ENCODE measurements at places on chromosomes 11 and 22.

DNA sequence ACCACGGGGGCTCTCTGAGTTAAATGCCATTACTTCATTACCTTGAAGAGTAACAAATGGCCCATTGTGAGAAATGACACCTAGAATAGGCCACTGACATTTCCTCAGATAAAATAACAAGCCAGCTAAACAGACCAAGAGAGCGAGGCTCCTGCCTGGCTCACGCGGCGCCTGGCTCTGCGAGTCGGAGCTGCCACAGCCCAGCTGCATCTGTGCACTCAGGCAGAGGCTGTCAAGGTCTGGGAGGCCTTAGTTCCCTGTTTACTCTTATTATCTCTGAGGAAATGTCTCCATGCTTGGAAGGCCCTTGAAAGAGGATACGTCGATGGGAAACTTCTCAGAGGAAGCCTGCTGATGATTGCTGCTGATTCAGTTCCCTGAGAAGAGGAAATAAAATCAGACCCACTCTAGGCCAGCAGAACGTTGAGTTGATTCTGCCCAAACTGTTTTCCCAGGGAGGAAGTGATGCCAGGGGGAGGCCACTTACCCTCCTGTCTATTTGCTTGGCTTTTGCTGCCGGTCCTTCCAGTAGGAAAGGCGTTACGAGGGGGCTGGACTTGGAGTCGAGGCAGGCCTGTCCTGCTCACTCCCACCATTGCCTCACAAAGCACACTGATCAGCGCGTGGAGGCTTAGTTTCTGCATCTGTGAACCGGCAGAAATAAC, 208.8 kb downstream of the TBC1D22A start:
- DNase-seq, result no peak

DNA sequence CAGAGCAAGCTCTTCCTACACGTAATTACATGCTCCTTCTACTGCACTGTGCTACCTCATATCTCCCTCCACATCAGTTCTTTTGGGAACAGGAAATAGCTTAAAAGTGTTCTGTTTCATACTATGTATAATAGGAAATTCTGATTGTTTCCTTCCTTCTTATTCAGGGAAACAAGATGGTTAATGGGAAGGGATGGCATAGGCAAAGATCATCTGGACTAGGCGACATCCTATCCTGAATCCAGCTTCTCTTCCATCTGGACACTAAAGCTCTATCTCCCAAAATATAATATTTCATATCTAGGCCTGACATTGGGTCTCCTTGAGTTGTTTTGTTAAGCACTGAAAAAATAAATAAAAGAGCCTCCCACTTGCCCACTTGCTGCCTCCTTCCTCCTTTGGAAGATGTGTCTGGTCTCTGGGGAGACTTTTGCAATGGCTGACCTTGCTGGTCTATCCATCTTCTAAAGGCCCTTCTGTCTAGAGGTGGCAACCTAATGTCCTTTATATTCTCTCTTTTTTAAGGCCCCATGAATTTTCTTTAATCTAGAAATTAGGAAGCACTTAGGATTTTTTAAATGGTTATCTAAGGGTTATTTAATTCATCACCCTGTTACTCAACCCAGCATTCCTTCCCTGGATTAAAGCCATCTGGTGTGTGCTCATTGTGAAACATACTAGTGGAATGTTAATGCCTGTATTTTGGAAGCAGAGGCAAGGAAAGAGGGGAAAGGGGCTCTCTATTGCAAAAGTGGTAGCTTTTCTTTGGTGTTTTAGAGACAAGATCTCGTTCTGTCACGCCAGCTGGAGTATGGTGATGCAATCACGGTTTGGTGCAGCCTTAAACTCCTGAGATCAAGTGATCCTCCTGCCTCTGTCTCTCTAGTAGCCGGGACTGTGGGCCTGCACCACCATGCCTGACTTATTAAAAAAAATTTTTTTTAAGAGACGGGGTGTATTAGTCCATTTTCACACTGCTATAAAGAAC, 20.6 kb downstream of the CLMP start:
- no peak for DNase-seq

- DNase-seq, result no peak
Observed at GRCh38 chr11:11916981-11917399, 75.2 kb downstream of the USP47 start.

GRCh38 chr11:17408641-17409040, 20.2 kb upstream of the KCNJ11 start:
- DNase-seq, result no peak

DNA sequence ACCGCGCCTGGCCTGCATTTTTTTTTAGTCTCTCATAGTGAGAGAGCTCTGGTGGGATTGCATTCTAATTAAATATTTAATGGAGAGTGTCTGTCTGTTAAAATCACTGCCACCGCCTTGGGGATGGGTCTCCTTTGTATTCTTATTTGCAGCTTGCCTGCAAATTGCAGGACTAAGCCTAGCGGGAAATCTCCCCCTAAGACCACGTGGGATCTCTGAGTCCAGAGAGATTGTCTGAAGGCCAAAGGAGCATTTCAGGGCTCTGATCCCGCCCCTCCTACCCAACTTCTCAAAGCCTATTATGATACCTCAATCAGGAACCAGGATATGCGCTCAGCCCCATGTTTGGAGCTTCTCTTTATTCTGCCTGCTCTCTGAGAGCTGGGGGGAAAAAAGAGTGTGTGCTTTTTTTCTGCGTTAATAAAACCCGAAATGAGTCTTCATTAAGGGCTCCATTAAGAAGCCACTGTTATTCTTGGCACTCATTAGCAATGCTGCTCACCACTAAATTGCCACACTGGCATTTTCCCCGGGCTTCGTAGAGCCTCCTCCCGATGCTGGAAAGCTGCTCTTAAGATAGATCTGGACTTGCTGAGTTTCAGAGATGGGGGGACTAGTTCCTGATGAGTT, 92.9 kb upstream of the THY1 start:
- no peak for DNase-seq

- no peak for DNase-seq
Observed at GRCh38 chr11:63745304-63746170, 23.0 kb downstream of the ZFTA start.

DNA sequence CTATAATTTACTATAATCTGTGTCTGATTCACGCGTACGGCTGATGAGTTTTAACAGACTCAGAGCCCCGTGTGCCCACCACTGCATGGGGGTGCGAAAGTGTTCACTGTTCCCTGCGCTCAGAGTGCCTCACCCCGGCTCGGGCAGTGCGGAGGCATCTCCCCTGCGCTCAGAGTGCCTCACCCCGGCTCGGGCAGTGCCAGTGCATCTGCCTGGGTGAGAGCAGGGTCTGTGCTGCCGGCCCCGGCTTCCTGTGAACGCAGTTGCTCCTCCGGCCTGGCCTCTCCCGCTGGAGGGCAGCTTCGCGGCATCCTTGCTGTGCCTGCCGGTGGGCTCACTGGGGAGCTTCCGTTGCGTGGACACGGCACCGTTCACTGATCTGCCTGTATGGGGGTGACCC, 14.2 kb downstream of the PTDSS2 start:
- DNase-seq, result no peak

GRCh38 chr11:8759634-8760033, 77.0 kb downstream of the RPL27A start:
- DNase-seq, result no peak
